ENCODE measurements at places on chromosomes 2 and 18.

DNA sequence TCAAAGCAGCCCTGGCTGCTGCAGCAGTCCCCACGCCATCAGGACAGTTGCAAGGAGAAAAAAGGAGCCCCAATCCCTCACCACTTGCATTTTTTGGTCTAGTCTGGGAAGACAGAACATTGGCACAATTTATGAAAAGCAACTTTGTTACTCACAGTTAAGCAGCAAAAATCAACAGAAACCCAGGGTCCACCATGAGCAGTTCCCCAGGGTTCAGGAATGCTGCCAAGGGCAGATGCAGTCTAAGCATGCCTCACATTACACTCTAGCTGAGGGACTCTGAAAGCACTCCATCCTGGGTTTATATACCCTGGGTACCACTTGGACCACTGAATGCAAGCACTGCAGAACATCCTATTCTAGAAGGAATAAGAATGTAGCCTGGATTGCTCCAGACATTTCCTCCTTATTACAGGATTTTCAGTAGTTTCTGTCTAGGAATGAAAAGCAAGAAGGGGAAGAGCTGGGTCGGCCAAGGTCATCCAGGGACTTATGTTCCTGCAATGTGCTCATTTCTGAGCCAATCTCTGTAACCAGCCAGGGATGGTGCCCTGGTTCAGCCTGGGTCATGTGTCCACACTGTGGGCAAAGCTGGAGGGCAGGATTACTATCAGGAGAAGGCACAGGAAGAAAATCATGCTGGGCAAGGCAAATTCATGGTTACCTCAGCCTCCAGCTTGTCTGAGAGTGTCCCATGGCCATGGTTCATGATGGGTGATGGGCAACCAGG lies 19.5 kb upstream of the TMEM163 start:
- DNase-seq, result no peak

GRCh38 chr2:34408100-34408499 lies 809.0 kb upstream of the FAM98A start:
- DNase-seq, result no peak

- DNase-seq, result no peak
Measured at GRCh38 chr18:34933909-34934661, 107.1 kb upstream of the MAPRE2 start.

GRCh38 chr2:120320318-120320851 lies 25.6 kb upstream of the INHBB start:
- no peak for DNase-seq

DNA sequence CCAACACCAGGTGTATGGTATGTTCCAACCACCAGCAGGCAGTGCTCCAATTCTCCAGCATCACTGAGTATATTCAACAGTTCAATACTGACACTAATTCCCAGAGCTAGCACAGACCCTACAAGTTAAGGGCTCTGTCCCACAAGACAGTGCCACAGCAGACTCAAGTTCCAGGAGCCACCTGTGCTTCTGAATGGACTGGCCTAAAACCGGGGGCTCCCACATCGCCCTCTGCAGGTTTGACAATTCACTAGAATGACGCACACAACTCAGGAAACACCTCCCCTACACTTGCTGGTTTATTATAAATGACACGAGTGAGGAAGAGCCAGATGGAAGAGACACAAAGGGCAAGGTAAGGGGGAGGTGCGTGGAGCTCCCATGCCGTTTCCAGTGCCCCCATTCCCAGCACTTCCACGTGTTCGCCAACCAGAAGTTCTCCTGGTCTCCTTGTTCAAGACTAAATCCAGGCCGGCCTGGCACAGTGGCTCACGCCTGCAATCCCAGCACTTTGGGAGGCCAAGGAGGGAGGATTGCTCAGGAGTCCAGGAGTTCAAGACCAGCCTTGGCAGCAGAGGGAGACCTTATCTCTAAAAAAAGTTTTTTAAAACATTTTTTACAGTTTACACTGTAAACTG lies 12.2 kb upstream of the ATP6V1B1 start:
- DNase-seq, result no peak

DNA sequence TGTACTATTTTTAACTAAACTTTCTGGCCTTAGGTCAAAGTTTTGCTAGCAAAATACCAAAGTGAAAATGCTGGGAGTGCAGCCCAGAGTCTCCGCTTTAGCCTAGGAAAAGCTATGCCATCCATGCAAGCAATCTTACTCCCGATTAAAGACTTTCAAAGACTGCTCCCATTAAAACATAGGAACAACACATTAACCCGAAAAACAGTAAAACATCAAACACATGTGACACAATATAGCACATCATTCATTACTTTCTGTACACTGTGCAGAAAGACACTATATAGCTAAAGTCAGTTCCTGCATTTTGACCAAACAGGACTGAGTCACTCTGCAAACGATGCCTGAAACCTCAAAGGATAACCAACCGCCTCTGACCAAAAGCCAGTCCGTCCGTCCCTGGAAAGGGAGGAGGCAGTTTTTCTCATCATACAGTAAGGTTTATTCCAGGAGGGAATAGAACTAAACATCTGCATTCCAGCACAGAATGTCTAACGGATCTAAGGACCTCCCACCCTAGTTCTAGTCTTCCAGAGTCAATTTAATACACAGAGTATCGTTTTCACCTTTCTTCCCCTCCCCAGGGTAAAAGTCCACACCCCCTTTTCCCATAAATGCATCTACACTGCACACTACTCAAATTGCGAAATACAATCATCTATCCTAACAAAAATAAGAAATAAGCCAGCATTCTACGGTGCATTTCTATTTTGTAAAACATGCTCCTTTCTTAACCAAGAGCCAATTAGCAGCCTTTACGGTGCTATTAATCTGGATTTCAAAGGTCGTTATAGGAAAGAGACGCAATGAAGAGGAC lies 1.7 kb downstream of the ROCK2 start:
- no peak for DNase-seq

DNA sequence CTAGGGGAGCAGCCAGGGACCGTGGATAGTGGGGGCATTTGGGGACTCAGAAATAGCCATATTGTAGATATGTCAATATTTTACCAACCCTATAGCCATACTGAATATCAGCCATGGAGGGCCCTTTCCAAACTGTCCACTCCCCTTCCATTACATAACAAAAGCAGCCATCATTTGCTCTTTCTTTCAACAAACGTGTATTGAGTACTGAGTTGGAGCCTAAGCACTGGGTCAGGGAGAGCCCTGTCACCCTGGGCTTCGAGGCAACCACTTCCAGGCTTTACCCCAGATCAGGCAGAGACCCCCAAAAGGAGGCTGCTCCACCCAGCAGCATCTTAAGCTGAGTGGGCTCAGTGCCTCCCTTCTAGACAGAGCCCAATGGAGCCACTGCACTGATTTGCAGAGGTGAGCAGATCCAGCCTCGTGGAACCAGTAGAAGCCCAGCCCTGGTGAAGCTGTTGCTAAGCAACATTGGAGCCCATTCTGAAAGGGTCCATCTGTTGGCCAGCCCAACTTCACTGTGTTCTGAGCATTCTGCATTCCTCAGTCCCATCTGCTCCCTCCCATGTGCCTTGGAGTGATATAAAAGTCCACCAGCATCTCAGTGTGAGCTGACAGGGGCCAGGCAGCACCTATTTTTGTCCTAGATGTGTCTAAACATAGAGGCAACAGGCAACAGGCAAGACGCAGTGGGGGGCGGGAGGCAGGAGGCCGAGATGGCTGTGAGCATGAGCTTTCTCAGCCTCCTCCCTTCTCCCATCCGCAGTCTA lies 112.1 kb downstream of the PLB1 start:
- DNase-seq, result no peak

DNA sequence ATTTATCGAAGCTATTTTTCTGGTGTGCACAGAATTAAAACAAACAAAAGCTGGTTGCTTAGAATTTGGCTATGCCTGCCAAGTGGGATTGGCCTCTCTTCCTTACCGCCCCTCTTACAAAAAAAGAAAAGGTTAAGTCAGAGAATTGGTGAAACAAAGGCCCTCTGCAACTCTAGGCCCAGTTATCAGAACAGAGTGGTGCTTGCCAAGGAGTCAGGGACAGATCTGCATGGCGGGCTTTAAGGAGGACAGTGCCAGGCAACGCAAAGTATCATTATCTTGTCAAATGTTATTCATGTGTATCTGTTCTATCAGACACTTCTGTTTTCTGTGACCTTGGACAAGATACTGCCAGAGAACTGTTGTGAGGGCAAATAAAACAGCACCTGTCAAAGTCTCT lies 78.3 kb downstream of the TGIF1 start:
- DNase-seq, result no peak

All from stimulated activated CD4-positive, alpha-beta T cell treated with anti-CD3 and anti-CD28 coated beads, Interleukin-15, amount 100 ng/mL, for 48 hours (primary cell).